Upper lobe of left lung (tissue), 6 donors: ENCODE measurements at places on chromosomes 5 and 9. TPM values are rescaled to one million over a fixed set of nuclear protein-coding genes. Genes with fewer than 3 reads are reported as not detected.

- DNase-seq, result no peak
Observed at GRCh38 chr9:16653491-16654399, 216.7 kb downstream of the BNC2 start.

GRCh38 chr5:39517800-39518199 lies 93.0 kb upstream of the DAB2 start:
- no peak for DNase-seq

DNA sequence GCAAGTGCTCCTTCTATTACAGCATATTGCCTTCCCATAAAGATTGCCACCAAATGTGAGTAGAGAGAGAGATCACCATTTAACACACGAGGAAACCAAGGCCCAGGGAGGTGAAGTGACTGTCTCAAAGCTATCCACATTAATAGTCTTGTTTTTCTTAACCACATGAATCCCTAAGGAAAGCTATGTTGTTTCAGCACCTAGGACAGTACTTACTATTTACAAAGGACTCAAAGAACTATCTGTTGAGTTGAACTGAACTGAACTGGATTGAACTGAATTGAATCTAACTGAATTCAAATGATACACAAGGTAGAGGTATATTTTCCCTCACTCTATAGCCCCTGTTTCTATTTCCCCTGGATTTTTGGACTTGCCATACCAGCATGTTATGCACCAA lies 430.4 kb downstream of the CAAP1 start:
- DNase-seq, result no peak

GRCh38 chr5:3303777-3304176 lies 291.9 kb upstream of the IRX1 start:
- no peak for DNase-seq

Gene FOXI1
- not detected for total RNA-seq

Gene NUP155
- total RNA-seq, result 25.5 TPM

GRCh38 chr9:29945012-29945411 lies 2371.7 kb upstream of the C9orf72 start:
- DNase-seq, result no peak

GRCh38 chr9:16442622-16443021 lies 427.8 kb downstream of the BNC2 start:
- DNase-seq, result no peak

GRCh38 chr9:136549010-136549980 lies 3.4 kb upstream of the NOTCH1 start:
- DNase-seq, result peak; percentile 72

DNA sequence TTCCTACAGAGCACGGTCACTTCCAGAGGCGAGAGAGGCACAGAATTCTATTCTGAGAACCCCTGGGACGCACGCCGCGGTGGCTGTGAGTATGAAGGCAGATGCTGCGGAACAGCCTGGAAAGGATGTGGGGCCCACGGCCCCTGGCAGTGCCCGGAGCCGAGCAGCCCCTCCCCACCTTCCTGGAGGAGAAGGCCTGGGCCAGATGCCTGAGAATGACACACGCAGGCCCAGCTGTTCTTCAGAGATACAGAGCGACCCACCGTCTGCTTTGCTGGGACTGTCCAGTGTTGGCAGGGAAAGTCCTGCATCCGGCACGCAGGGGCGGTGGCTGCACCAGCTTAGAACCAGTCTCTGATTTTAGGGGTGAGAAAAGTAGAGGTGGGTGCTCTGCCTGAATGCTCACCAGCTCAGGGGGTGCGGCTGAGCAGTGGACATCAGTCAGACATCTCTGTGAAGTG lies 116.7 kb upstream of the LPCAT1 start:
- no peak for DNase-seq

GRCh38 chr5:132673939-132674630 lies at the start of gene IL4:
Gene IL4 (plus strand): TSS chr5:132673989. CDS start chr5:132674051, 62 bp downstream.
- no peak for DNase-seq

DNA sequence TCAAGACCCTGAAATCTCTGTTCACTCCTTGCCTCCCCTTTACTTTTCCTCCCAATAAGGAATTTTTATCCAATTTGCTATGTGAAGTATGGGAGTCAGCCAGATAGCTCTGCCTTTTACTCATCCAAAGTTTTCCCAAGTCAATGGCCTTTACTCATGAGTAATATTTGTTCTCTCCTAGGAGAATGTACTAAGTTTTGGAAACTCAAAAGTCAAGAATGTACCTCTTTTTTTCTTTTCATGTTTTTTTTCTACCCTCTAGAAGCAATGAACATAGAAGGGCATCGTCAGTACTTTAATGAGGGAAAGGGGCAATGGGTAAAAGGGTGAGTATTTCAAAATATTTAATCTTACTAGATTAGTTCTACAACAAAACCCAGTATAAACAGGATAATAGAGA lies 140.2 kb upstream of the SGCD start:
- DNase-seq, result no peak

GRCh38 chr5:138243794-138244193 lies 30.6 kb downstream of the GFRA3 start:
- DNase-seq, result no peak

DNA sequence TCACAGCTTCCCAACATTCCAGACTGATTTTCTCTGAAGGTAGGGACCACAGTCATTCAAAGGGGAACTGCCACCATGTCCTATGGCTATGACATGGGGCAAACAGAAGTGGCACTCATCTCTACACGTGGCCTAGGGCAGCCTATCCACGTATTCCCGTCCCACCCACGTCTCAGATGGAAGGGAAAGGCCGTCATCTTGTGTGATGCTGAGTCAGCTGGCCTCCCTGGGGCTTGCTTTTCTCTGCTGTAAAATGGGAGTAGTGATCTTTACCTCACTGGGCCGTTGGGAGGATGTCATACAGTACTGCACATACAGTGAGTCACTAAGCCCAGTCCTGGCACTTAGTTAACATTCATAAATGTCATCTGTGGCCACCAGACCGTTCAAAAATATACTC lies 72.3 kb downstream of the RAPGEF1 start:
- DNase-seq, result no peak

DNA sequence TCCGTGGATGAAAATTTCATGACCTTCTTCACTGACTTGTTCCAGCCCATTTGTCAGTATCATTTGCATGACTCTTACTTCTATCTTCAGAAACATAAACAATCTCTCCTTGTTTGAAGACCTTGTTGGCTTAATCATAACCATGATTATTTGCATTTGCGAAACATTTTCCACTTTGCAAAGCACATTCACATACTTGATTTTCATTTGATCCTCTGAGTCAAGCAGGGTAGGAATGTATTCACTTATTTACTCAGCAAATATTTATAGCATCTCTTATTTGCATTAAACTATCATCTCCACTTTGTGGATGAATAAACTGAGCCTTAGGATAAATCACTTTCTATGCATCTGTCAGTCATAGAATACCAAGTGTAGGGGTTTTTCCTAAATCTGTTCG lies 343.0 kb upstream of the SGCD start:
- no peak for DNase-seq

- no peak for DNase-seq
Observed at GRCh38 chr5:126199467-126199866, 223.7 kb upstream of the GRAMD2B start.

GRCh38 chr5:11803436-11803835 lies 100.8 kb downstream of the CTNND2 start:
- no peak for DNase-seq

GRCh38 chr5:172113036-172113435 lies 75.0 kb downstream of the STK10 start:
- DNase-seq, result no peak

- no peak for DNase-seq
Observed at GRCh38 chr5:33260098-33260497, 180.7 kb upstream of the TARS1 start.

DNA sequence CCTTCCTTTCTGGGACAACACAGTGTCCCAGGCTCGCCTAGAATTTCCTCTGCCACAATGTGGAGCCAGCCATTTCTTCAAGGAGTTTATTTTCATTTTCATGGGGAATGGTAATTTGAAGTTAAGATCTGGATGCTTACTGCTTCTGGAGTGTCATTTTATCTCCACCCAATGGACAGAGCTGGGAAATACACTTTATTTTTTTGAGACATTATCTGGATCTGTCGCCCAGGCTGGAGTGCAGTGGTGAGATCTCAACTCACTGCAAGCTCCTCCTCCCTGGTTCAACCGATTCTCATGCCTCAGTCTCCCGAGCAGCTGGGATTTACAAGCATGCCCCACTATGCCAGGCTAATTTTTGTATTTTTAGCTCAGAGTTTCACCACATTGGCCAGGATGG lies 12.7 kb upstream of the THG1L start:
- DNase-seq, result no peak

Gene LRRC19
- total RNA-seq, result 0.33 TPM

Gene MTX3
- 9.3 TPM for total RNA-seq

Gene MAP1B
- 40.4 TPM for total RNA-seq

DNA sequence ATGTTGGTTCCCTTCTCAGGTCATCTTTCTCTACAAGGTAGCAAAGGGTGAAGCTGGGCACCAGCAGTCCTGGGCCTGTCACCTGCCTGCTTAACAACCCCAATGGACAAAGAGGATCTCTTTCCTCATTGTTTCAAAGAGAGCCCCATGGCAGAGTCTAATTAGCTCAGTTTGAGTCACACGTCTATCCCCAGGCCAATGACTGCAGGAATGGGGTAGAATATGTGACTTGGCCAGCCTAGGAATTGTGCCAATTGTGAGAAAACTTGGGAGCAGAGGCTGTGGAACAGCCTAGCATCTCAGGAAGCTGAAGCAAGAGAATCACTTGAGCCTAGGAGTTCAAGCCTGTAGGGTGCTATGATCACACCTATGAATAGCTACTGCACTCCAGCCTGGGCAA lies 3.6 kb upstream of the RAPGEF1 start:
- no peak for DNase-seq

- no peak for DNase-seq
Observed at GRCh38 chr5:159883522-159883950, 32.7 kb upstream of the ADRA1B start.

Gene CD274
- total RNA-seq, result 14.2 TPM

Gene PCDHGC5
- total RNA-seq, result 1.8 TPM

DNA sequence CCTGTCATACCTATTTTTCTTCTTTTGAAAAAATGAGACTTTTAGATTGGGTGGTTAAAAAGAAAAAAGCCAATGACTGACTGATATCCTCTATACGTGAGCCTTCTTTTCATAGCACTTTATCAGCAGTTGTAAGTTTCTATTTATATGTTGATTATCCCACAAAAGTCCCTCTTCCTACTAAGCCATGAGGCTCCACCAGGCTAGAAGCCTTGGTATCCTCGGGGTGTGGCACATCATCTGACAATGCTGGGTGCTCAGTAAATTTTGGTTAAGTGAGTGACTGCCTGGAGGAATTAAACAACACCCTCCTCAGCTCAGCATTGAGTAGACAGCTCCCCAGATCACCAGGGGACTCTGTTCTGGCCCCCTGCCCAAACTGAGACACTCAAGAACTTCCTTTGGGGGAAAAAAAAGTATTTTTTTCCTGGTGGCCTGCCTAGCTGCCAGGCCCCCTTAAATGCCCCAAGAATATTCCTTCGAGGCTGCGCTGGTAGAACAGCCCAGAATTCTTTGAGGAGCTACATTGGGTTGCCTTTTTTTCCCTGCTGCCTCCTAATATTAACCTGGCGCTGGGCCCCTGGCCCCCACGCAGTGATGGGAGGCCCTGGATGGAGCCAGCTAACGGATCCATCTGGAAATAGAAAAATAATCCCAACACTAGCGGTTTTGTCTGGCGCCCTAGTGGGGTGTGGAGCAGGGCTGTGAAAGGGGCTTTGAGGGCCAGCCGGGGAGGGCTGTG lies 23.4 kb upstream of the COL27A1 start:
- DNase-seq, result no peak

GRCh38 chr9:111966861-111967291 lies 70.3 kb downstream of the UGCG start:
- DNase-seq, result no peak

DNA sequence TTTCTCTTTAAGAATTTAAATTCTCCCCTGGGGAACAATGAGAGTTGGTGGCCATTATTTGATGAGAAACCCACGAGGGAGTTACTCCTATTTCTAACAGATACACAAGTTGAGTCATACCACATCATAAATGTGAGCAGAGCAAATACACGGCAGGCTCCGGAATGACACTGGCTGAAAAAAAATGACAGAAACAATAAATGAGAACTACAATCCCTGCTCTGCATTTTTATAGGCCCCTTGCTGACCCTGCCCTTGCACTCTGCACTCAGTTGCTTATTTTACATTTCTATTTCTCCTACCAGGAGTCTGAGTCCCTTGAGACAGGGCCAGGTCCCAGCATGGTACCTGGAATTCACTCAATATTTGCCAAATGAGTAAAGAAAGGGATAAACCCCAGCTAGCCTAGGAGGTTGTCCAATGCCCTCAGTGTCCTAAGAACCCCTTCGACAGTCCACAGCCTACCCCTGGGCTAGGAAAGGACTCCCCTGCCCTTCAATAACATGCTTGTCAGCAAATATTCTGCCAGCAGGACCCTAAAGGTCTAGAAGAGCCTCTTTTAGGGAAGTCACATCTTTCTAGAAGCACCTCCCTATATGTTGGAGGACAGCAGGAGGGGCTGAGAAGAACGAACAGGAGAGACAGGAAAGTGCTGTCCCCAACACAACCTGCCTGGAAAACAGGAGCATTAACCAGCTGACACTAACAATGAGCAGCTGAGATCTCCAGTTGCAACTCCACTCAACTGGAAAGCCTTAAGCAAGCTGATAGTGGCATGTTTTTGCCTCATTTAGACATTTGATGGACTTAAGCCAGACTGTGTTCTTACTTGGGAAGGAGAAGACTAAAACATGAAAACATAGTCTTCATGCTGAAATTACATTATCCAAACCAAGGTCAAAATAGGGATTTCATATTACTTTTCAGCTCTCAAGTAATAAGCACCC lies 191.2 kb downstream of the ACTL7B start:
- no peak for DNase-seq

DNA sequence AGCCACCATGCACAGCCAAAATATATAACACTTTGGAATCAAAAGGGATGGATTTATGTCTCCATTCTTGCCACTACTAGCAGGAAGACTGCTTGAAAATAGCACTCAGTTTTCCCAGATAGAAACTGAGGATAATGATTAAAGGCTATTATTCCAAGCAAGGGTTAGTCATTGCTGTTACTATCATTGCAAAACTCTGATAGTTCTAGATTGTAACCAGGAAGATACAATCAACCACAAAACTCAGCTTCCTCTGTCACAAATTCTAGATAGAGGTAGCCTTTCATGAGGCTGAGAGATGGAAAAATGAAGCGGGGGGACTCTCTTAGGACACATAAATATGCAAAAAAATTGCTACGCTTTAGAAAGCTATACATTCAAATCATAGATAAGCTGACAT lies 3.1 kb downstream of the ANXA1 start:
- no peak for DNase-seq

Gene GABRA6
- total RNA-seq, result not detected

Gene GLRA1
- not detected for total RNA-seq

Gene SLC27A6
- total RNA-seq, result 0.30 TPM

Gene NXNL2
- 1.4 TPM for total RNA-seq

GRCh38 chr9:19460243-19460642 lies 51.4 kb downstream of the ACER2 start:
- no peak for DNase-seq

Gene ZDHHC11
- 64.6 TPM for total RNA-seq

Gene NIPAL4
- total RNA-seq, result not detected

DNA sequence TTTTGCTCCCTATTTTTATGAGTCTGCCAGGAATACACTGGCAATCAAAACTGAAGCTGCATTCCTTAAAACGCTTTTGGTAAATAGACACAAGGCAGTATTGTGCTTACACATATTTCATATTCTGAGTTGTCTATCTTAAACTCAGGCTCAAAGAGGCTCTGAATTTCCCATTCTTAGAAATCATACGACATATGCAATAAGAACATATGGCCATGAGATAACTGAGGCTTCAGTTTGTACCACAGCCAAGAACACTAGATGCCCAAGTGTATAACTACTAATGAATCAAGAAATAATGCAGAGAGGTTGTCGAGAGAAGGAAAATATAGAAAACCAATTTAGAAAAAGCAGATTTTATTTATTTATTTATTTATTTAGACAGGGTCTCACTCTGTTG lies 357.4 kb downstream of the NDUFS4 start:
- DNase-seq, result no peak

Gene ELOVL7
- total RNA-seq, result 2.1 TPM

Gene DMRTA1
- total RNA-seq, result 1.9 TPM
